ENCODE measurements at places on chromosomes 1 and 21. TPM values are rescaled to one million over a fixed set of nuclear protein-coding genes. Genes with fewer than 3 reads are reported as not detected.

DNA sequence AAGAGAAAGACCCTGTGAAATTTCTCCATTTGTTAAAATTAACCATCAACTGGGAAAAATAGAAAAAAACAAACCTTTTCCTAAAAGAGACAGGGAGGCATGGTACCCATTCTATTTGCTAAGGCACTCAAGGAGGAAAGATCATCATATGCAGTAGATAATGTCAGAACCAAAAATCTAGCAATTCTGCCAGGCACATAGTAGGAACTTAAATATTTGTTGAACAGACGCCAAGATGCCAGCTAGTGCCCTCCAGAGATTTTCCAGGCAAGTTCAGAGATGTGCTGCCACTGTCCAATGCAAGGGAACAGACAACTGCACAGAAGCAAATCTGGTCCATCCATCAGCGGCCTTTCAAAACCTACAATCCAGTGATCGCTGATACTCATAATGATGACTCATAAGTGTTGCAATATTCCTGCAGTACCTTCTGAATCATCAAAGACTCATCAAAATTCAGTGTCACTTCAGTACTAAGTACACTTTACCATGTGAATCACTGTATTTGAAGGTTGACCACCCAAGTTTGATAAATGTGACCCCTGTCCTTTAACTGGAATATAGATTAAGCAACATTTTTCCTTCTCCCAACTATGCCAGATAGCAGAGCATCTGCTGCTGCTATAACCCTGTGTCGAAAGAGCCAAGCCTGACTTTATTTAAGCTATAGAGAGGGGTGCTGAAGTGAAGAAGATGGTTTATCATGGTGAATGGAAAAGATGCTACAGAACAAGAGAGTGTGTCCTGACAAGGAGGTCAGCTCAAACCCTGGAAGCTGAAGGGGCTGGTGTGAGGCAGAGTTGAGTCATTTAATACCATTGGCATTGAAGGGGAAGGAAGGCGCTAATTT is 99.1 kb downstream of the MT1HL1 start:
- peaks cover 21% of the 10 kb centered on the region for H3K4me1 ChIP-seq
- peak; percentile 91 for DNase-seq

DNA sequence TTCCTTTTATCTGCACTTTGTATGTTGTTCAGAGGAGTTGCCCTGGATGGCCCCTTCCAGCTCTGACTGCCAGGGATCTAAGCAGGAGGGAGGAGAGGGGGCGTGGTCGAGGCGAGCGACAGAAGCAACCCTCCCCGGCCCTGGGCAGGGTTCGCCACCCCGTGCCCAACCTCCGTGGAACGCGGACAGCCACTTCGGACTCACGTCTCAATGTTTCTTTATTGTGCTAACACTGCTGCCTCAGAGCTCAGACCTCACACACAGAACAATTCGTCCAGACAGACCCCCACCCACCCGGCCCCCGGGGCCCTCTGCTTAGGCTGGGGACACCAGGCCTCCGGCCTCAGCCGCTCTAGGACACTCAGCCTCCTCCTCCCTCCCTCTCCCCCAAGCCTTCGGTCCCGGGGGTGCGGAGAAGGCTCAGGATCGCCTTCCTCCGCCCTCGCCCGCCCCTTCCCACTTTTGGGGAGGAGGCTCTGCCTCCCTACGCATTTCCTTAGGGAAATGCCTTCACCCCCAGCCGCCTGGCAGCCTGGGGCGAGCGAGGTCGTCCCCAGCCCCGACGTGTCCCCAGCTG is 8.3 kb downstream of the VSIG8 start:
- no peaks in the 10 kb centered on the region for H3K4me1 ChIP-seq
- no peak overlapping the region for H3K27ac ChIP-seq

- DNase-seq, result no peak
- H3K4me1 ChIP-seq, result peaks cover 20% of the 10 kb centered on the region
- no peak overlapping the region for H3K4me3 ChIP-seq
- no peaks in the 10 kb centered on the region for H3K36me3 ChIP-seq
Observed at GRCh38 chr1:161768986-161769672, 3.0 kb downstream of the ATF6 start.

- no peaks in the 10 kb centered on the region for H3K36me3 ChIP-seq
- H3K4me3 ChIP-seq, result no peak overlapping the region
- H3K27me3 ChIP-seq, result peaks cover 6% of the 10 kb centered on the region
- H3K27ac ChIP-seq, result no peak overlapping the region
- DNase-seq, result no peak
Observed at GRCh38 chr1:112718691-112719418, 3.7 kb upstream of the PPM1J start.

DNA sequence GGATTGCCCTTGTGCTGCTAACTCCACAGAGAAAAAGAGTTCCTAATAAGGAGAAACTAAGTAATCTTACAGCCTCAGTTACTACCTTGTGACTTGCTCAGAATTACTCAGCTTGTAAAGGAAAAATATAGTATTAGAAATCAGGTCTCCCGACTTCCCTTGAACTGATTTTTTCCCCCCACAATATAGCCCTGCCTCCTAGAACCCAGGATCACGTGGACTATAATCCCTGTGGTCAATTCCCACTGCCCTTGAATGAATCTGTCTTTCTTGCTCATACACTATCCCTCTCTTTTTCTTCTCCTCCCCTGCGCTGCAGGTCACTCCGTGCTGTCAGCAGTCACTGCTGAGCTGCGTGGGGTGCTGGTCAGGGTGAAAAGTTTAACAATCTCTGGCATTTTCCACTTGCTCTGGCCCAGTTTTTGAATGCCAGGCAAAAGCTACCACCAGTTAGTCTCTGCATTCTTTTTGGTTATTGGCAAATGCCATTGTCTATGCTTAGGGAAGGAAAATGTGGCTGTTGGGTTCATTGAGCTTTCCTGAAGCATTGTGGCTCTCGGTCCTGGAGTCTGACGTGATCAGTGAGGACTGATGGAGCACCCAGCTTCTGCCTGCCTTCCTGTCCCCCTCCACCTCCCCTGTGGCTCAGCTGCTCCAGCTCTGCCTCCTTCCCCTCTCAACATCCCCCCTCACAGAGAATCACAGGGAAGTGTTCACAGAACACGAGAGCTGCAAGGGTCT is 1.9 kb upstream of the MYOC start:
- peaks cover 5% of the 10 kb centered on the region for H3K27me3 ChIP-seq
- no peak for DNase-seq
- H3K4me3 ChIP-seq, result no peak overlapping the region

DNA sequence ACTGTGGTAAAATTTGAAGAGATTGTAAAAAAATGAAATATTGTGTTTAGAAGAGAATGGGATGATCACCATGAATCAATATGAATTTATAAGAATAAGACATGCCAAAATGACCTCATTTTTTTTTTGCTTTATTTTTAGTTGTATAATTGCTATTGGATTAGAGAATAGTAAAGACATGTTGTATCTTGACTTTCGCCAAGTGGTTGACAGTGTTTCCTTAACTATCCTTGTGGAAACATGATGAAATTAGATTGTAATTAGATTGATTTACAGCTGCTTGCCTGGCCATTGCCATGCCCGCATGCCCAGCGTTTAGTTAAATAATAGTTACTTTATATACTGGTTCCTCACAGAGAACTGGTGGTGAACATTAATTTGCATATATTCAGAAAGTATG is 154.9 kb downstream of the MAGI3 start:
- H3K4me1 ChIP-seq, result peaks cover 18% of the 10 kb centered on the region
- no peak overlapping the region for H3K27ac ChIP-seq
- no peaks in the 10 kb centered on the region for H3K36me3 ChIP-seq
- no peaks in the 10 kb centered on the region for H3K27me3 ChIP-seq

DNA sequence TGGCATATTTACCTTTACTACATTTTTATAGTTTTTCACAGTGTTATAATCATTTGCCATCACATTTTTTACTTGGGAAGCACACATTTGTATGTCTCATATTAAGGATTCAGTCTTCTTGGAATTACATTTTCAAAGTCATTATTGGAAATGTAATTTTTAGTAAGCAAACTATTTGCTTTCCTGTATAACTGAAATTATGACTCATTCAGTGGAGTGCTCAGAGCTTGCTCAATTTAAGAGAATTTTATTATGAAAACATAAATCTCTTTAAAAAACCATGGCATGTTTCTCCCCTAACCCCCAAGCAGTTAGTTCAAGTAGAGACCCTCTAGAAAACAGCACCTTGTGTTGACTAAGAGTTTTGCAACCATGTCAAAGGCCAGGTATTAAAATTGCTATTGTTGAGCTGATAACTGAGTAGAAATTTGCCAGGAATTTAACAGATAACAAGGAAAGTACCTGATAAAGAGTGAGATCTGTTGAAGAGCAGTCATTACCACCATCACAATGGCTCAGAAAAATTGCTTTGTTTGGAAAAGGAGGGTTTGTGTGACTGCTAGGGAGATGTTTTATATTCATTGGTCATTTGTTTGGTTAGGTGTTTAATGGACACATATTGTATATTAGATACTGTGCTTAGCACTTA is 105.9 kb downstream of the KCNK2 start:
- H3K27ac ChIP-seq, result no peak overlapping the region
- no peak for DNase-seq
- H3K4me3 ChIP-seq, result no peak overlapping the region
- H3K4me1 ChIP-seq, result no peaks in the 10 kb centered on the region
- H3K36me3 ChIP-seq, result no peaks in the 10 kb centered on the region

DNA sequence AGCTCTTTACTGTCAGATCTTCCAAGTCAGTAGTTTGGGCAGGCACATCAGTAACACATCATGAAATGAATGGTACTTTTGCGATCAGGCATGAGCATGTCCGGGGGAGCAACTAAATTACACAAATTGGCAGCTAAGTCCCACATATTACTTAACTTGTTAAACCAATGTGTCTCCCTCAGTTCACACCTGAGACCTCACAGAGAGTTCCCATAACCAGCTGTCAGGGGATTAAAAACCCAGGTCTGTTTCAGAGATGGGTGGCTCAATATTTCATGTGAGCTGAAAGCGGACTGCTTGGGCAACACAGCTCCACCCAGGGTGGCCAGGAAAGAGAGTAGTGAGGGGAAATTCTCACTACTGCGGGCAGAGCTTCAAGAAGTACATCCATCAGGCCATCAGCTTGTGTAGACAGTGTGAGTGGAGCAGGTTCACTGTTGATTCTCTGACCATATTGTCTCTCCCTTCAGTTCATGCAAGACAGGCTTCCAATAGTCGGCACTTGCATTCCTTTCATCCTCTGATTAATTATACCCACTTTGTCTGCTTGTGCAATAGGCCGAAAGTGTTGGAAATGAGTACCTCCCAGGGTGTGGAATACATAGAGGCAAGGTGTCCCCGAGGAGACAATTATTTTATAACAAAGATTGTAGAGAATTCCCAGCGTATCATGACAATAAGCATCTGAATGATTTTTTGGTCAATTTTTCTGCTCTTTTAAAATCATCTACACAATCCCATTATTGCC is 139.9 kb downstream of the PTGER3 start:
- H3K36me3 ChIP-seq, result no peaks in the 10 kb centered on the region
- no peaks in the 10 kb centered on the region for H3K4me1 ChIP-seq

GRCh38 chr1:155513300-155513916 is 49.2 kb downstream of the ASH1L start:
- DNase-seq, result no peak
- no peaks in the 10 kb centered on the region for H3K27me3 ChIP-seq
- peaks cover 12% of the 10 kb centered on the region for H3K4me1 ChIP-seq
- peaks cover 1% of the 10 kb centered on the region for H3K36me3 ChIP-seq

- H3K27me3 ChIP-seq, result no peaks in the 10 kb centered on the region
- no peak overlapping the region for H3K4me3 ChIP-seq
- DNase-seq, result no peak
- H3K36me3 ChIP-seq, result no peaks in the 10 kb centered on the region
Observed at GRCh38 chr1:41546833-41547135, 62.3 kb upstream of the EDN2 start.

- no peak for DNase-seq
- peaks cover 5% of the 10 kb centered on the region for H3K4me1 ChIP-seq
- H3K27me3 ChIP-seq, result no peaks in the 10 kb centered on the region
- H3K36me3 ChIP-seq, result no peaks in the 10 kb centered on the region
- H3K4me3 ChIP-seq, result no peak overlapping the region
Observed at GRCh38 chr1:245188403-245188802, 33.6 kb downstream of the KIF26B start.

- no peaks in the 10 kb centered on the region for H3K27me3 ChIP-seq
- H3K4me1 ChIP-seq, result no peaks in the 10 kb centered on the region
- DNase-seq, result no peak
- H3K27ac ChIP-seq, result no peak overlapping the region
Observed at GRCh38 chr1:239914751-239915231, 176.9 kb upstream of the FMN2 start.

DNA sequence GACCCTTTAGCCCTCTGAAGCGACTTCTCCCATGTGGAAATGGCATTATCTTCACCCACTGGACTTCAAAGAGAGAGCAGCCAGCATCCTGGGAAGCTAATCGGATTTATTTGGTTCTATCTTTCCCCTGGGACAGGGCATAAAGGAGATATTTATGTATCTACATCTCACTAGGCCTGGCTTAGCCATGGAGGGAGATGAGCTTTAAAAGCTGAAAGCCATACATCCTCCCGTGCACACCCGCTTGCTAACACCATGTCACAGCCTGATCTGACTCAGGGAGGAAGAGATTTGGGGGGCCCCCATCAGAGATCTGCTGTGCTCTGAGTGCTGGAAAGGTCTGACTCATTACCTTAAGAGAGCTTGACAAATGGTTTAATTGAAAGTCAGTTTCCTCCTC is 155.9 kb downstream of the PLXNA2 start:
- H3K27me3 ChIP-seq, result no peaks in the 10 kb centered on the region
- no peak for DNase-seq
- H3K4me1 ChIP-seq, result no peaks in the 10 kb centered on the region
- H3K36me3 ChIP-seq, result peaks cover 4% of the 10 kb centered on the region
- H3K4me3 ChIP-seq, result no peak overlapping the region

- H3K4me3 ChIP-seq, result no peak overlapping the region
- no peaks in the 10 kb centered on the region for H3K27me3 ChIP-seq
- no peaks in the 10 kb centered on the region for H3K4me1 ChIP-seq
- H3K27ac ChIP-seq, result no peak overlapping the region
- H3K36me3 ChIP-seq, result 0 out of 3 replicates have a peak, but pooled peaks cover 5% of the 10 kb centered on the region
- DNase-seq, result no peak
Observed at GRCh38 chr1:93864175-93864574, 14.8 kb downstream of the DNTTIP2 start.

Gene SLAMF6
- total RNA-seq, result not detected

Gene GJB4
- total RNA-seq, result not detected

Gene PGBD2
- 7.4 TPM for total RNA-seq

Gene NUP210L
- not detected for total RNA-seq

Gene GBP7
- not detected for total RNA-seq
